Fibroblast of upper back skin (primary cell): ENCODE measurements at places on chromosomes 7 and 10.

DNA sequence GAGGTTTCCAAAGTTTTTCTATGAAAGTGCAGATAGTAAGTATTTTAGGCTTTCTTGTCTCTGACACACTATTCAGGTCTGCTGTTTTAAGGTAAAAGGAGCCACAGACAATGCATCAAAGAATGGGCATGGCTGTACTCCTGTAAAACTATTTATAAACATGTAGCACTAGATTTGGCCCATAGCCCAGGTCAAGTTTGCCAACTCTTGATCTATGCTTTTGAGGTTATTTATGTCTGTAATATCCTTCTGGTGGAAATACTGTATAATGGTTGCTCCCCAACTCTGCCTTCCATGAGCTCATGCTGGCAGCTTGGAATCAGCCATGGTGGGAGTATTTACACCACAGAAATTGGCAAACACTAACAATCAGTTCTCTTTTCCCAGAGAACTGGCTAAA lies 244.6 kb downstream of the BUB3 start:
- DNase-seq: no peak

GRCh38 chr10:130713135-130713534 lies 576.9 kb downstream of the GLRX3 start:
- no peak for DNase-seq

GRCh38 chr7:113125728-113126127 lies 7.4 kb upstream of the SMIM30 start:
- DNase-seq: no peak

DNA sequence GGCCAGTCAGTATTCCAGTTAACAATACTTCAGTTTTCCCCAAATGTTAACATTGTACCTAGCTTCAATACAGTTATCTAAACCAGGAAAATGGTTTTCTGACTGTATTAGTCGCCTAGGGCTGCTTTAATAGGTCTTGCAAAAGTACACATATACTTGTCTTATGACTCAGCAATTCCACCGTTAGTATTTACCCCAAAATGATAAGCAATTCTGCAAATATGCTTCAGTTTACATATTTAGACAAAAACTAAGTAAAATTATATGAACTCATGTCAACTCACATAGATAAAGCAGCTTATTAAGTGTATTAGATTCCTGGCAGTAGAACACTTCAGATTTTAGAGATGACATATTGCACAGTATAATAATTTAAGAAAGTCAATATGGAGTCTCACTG lies 363.3 kb downstream of the ARL4A start:
- DNase-seq: peak; percentile 65

- DNase-seq: no peak
Observed at GRCh38 chr10:108631332-108631731, 1292.0 kb downstream of the XPNPEP1 start.

GRCh38 chr10:124288928-124289850 lies 129.5 kb downstream of the OAT start:
- no peak for DNase-seq

- no peak for DNase-seq
Observed at GRCh38 chr7:101373812-101374614, 11.3 kb downstream of the COL26A1 start.

DNA sequence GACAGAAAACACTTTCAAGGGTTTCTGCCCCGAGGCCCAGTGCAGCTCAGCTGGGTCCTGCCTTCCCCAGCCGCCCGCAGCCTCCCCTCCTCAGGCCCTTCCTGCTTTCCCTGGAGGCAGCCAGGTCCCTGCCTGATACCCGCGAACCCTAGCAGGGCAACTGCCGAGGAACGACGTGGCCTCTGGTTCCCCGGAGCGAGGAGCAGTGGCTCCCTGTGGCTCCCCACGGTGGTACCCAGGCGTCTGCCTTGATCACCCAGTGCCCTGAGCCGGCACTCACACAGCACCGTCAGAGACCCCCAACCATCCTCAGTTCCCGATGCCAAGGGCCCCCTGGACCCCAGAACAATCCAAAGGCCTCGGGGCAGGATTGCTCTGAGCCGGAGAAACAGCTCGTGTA lies 58.3 kb downstream of the CFAP46 start:
- no peak for DNase-seq

DNA sequence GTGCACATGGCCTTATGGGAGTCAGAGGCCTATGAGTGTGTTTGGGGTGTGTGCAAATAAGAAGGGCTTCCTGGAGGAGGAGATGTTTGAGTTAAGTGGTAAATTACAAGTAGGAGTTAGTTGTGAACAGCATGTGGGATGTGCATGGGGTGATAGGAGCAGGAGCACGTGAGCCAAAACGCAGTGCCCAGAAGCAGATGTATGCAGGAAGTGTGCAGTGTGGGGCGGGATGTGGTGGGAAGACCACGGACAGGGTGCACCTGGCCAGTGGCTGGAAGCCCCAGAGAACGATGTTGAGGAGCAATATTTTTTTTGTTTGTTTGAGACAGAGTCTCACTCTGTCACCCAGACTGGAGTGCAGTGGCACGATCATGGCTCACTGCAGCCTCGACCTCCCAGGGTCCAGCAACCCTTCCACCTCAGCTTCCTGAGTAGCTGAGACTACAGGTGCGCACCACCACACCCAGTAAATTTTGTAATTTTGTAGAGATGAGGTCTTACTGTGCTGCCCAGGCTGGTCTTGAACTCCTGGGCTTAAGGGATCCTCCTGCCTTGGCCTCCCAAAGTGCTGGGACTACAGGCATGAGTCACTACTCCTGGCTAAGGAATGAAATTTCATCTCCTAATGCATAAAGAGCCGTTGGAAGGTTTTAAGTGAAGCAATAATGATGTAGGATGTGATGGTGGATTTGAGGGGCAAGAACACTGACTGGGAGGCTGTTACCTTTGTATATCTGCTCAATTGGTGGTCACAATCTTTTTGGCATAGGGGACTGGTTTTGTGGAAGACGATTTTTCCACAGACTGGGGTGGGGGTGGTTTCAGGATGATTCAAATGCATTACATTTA lies 78.4 kb downstream of the LYZL2 start:
- DNase-seq: no peak

DNA sequence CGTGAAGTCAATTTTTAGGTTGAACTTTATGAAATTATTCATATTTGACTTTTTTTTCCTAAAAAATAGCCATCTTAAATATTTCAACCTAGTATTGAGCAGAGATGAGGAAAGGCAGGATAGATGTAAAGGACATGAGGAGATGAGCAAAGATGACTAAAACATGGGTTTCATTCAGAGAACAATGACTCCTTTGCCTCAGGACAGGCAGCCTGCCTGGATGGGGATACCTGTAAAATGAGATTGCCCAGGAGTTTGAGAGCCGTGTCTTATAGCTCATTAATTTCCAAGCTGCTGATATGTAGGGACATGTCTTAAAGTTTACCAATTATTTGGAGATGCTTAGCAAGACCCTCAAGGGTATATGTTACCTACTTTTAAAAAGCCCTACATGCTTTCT lies 243.8 kb upstream of the MDFIC start:
- DNase-seq: no peak

- peak; percentile 65 for DNase-seq
Observed at GRCh38 chr7:102125127-102125596, 161.5 kb upstream of the SH2B2 start.

- DNase-seq: no peak
Observed at GRCh38 chr7:133985300-133985699, 141.8 kb upstream of the LRGUK start.

GRCh38 chr7:74061840-74062539 lies 21.6 kb upstream of the LIMK1 start:
- peak; percentile 91 for DNase-seq

- no peak for DNase-seq
Observed at GRCh38 chr10:7512487-7512886, 101.7 kb upstream of the SFMBT2 start.

- DNase-seq: no peak
Observed at GRCh38 chr10:99330347-99330924, 1.3 kb downstream of the CNNM1 start.

DNA sequence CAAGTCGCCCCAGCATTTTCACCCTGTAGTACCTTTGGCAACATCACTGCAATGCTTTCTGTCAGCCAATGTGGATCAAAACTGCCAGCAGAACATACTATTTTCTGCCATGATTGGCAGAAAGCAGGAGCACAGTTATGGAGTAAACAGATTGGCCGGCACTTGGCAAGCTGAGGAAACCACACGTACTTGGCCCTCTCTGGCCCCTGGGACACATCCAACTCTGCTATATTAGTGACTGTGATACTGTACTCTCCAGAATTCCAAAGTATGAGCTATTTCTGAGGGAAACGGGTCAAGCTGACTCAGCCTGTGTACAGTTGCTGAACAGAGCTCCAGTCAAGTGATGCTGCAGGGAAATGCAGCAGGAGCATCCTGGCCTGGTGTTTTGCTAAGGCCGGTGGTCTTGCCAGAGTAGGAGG lies 39.8 kb upstream of the LANCL2 start:
- peak; percentile 92 for DNase-seq

DNA sequence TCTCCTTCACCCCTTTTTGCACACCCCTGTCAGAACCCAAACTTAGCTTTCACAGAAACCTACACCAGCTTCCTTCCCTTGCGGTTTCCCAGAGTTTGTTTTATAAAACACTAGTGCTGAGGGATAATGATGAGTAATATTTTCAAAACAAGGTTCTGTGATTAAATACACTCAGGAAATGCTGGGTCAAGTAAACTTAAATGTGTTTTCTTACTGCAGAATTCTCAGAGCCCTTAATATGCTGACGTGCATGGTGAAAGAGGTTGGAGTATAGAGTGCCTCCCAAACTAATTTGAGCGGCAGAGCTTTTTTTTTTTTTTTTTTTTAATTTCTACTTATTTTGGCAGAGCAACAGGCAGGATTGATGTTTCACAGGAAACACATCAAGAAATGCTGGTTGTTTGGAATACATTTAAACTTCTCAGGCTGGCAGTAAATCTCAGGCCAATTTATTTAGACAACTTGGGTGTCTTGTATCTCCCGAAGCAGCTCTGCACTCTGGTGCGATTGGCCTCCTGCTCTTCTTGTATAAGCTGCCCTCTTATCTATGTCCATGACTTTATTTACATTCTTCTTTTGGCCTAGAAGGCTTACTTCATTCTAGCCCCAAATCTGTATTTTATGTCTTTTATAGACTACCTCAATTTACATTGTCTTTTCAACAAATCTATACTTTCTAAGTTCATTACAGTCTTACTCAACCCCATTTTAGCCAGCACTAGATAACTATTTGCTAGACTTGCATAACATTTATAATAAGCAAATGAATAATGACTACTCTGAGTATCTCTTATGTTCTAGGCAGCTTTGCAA lies 165.4 kb downstream of the BMPER start:
- no peak for DNase-seq

DNA sequence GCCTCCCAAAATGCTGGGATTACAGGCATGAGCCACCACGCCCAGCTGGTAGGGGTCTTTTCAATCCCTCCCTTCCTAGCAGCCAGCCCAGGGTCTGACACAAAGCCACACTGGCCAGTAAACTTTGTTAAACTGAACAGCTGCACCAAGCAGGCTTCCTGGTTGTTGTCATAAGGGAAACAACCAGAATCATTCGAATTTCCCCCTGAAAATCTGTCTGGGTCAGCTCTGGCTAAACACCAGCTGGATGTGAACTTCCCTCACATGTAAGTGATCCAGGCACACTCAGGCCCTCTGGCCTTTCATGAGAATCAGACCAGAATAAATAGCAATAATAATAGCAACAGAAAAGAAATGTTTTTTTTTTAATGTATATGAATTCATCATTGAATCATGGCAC lies 7.4 kb downstream of the IMPDH1 start:
- no peak for DNase-seq

DNA sequence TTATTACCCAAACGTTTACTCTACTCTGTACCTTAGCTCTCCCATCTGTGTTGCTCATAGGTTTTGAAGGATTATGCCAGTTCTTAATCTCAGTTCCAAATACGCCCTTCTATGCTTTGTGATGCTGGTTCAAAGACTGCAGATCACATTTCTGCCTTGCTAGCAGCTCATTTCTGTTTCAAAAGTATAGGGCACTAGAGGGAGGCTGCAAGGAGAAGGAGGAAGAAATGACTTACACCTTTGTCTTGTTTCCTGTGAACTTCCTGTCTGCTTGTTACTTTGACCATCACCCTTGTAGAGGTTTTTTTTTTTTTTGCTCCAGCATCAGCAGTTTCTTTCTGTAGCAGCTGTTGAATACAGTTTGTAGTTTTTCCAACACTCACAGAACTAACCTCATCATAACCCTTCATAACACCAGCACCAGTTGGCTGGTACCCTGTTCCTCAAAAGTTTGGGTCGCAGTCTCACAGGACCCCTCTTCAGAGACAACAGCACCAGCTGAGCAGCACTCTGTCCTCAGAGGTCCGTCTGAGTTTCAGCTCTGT lies 16.5 kb downstream of the SLK start:
- DNase-seq: no peak
